ENCODE measurements at places on chromosomes 12 and 14. TPM values are rescaled to one million over a fixed set of nuclear protein-coding genes. Genes with fewer than 3 reads are reported as not detected.

SMOC1 gene
- total RNA-seq: 2.9 TPM

TMPRSS12 gene
- total RNA-seq: not detected

PIP4K2C gene
- total RNA-seq: 25.1 TPM

RHEBL1 gene
- total RNA-seq: 0.55 TPM

KRT2 gene
- total RNA-seq: not detected

GLIPR1 gene
- 230 TPM for total RNA-seq

VPS29 gene
- 99.6 TPM for total RNA-seq

INHBC gene
- total RNA-seq: not detected

DNA sequence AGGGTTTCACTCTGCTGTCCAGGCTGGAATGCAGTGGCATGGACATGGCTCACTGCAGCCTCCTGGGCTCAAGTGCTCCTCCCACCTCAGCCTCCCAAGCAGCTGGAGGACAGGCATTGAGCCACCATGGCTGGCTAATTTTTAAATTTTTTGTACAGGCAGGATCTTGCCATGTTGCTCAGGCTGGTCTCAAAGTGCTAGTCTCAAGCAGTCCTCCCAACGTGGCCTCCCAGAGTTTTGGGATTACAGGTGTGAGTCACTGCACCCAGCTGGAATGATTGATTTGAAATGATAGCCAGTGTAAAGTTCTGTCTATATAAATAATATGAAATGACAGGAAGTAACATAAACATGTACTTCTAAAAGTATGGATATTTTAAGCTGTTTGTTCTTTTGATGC, 172.7 kb downstream of the FUT8 start:
- H3K36me3 ChIP-seq: no peaks in the 10 kb centered on the region
- no peak overlapping the region for H3K27ac ChIP-seq
- no peaks in the 10 kb centered on the region for H3K27me3 ChIP-seq
- DNase-seq: no peak
- H3K4me3 ChIP-seq: no peak overlapping the region

GRCh38 chr14:91284791-91285548, 40.5 kb upstream of the GPR68 start:
- DNase-seq: no peak
- H3K27me3 ChIP-seq: no peaks in the 10 kb centered on the region
- H3K4me3 ChIP-seq: no peak overlapping the region
- no peaks in the 10 kb centered on the region for H3K4me1 ChIP-seq

- H3K4me1 ChIP-seq: no peaks in the 10 kb centered on the region
- no peaks in the 10 kb centered on the region for H3K27me3 ChIP-seq
- peak overlapping the region; percentile 50 for H3K4me3 ChIP-seq
- H3K36me3 ChIP-seq: no peaks in the 10 kb centered on the region
- H3K27ac ChIP-seq: peak overlapping the region; percentile 31
- no peak for DNase-seq
Measured at GRCh38 chr12:53300187-53300586, 692 bp downstream of the MYG1 start.

DNA sequence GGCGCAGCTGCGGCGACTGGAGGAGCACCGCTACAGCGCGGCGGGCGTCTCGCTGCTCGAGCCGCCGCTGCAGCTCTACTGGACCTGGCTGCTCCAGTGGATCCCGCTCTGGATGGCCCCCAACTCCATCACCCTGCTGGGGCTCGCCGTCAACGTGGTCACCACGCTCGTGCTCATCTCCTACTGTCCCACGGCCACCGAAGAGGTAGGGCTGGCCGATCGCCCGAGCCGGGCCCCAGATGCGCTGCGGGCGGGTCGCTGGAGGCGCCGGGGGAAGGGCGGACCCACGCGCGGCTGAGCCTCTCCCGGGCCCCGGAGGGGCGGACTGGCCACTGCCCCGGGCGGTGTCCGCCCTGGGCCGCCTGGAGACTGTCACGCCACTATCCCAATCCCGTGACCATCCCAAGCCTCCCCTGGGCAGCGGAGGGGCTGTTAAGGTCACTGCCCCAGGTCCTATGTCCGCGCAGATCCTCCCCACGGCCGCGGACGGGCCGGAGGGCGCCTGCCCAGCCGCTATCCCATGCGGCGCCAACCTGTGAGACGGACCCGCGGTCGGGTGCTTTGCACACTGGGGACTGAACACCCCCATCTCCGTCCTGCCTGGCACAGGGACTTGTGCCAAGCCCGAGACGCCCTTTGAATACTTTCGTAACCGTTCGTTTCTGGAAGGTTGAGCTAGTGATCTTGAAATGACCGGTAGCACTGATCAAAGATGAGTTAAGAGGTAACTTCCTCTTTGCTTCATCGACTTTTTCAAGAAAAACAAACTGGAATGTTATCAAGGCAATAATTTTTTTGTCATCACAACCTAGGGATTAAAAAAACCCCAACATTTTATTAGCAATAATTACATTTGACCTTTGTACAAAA, 725 bp downstream of the CHPT1 start:
- H3K4me1 ChIP-seq: no peaks in the 10 kb centered on the region
- H3K36me3 ChIP-seq: no peaks in the 10 kb centered on the region
- H3K4me3 ChIP-seq: peak overlapping the region; percentile 68
- peak overlapping the region; percentile 70 for H3K27ac ChIP-seq
- H3K27me3 ChIP-seq: no peaks in the 10 kb centered on the region
- DNase-seq: peak; percentile 85

- no peaks in the 10 kb centered on the region for H3K4me1 ChIP-seq
- H3K27ac ChIP-seq: no peak overlapping the region
- DNase-seq: no peak
- H3K4me3 ChIP-seq: no peak overlapping the region
Measured at GRCh38 chr12:75690296-75690955, 179.0 kb upstream of the KRR1 start.

GRCh38 chr12:46855760-46856159, 30.0 kb upstream of the SLC38A4 start:
- no peaks in the 10 kb centered on the region for H3K27me3 ChIP-seq
- H3K4me3 ChIP-seq: no peak overlapping the region
- no peaks in the 10 kb centered on the region for H3K36me3 ChIP-seq

All from aorta (tissue), 5 donors.